ENCODE measurements at places on chromosomes 1 and 21. TPM values are rescaled to one million over a fixed set of nuclear protein-coding genes. Genes with fewer than 3 reads are reported as not detected.

ARHGAP30 gene
- total RNA-seq = 3.7 TPM

EDARADD gene
- 1.6 TPM for total RNA-seq

HSF2BP gene
- total RNA-seq = not detected

ATAD3B gene
- 9.0 TPM for total RNA-seq

ZSWIM5 gene
- total RNA-seq = 0.81 TPM

TMEM82 gene
- not detected for total RNA-seq

NEGR1 gene
- total RNA-seq = 15.2 TPM

SLFNL1 gene
- total RNA-seq = 0.16 TPM

ANGPTL3 gene
- total RNA-seq = not detected

ZMYND12 gene
- total RNA-seq = 1.4 TPM

RXFP4 gene
- not detected for total RNA-seq

HES2 gene
- not detected for total RNA-seq

F5 gene
- 16.6 TPM for total RNA-seq

TCP10L gene
- 2.6 TPM for total RNA-seq

TRIM58 gene
- total RNA-seq = 0.27 TPM

RNPEP gene
- total RNA-seq = 18.7 TPM

ANGEL2 gene
- total RNA-seq = 14.3 TPM

RAP1GAP gene
- 4.5 TPM for total RNA-seq

FABP3 gene
- total RNA-seq = 5,086 TPM

PTPN7 gene
- total RNA-seq = 0.51 TPM

FAM151A gene
- 1.5 TPM for total RNA-seq

ATF3 gene
- 13.7 TPM for total RNA-seq

Data from Right ventricle myocardium inferior (tissue), 1 donor.